ENCODE measurements at places on chromosomes 12 and 14. TPM values are rescaled to one million over a fixed set of nuclear protein-coding genes. Genes with fewer than 3 reads are reported as not detected.

The NXPH4 gene
- 6.8 TPM for total RNA-seq

The PPHLN1 gene
- total RNA-seq = 47.6 TPM

The FRS2 gene
- 13.4 TPM for total RNA-seq

The NKX2-1 gene
- not detected for total RNA-seq

The RNASE7 gene
- total RNA-seq = not detected

The BATF gene
- total RNA-seq = not detected

The CCDC175 gene
- total RNA-seq = not detected
